ENCODE measurements at places on chromosomes 1 and 21.

DNA sequence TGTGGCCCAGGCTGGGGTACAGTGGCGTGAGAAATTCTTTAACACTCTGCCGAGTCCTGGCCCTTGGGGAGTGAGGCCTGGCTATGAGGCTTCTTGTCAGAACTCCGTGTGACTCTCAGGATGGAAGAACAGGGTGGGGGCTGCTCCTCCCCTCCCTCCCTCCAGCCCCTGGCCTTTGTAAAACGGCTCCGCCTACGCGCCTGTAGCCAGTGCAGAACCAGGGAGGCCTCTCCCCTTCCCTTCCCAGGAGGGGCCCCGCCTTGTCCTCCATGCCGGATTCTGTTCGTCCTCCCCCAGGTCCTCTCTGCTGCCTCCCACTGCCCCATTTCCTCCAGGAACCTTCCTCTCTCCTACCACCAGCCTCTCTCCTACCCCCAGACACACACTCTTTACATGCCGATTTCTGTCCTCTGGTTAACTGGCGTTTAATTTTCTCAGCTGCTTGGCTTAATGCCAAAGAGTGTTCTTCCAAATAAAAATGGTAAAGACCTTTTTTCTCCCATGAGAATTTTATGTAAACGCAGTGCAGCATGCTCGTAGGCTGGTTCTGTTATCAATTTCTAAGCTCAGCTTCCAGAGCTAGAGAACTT, 21.0 kb downstream of the PDE9A start:
- DNase-seq, result no peak

DNA sequence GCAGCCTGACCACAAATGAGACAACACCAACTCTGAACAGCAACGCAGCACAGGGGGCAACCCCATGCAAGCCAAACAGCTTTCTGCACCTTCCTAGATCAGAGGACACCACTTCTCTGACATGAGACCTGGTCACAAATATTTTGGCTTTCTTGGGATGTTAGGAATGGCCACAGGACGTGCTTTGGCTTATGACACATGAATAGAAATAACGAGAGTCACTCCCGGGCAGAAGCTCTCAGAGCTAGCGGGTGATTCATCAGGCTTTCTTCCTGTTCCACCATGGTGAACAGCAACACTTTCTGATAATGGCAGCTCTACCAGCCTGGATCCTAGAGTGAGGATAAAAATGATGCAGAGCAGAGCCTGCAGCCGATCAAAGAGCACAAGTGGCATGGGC, 39.4 kb downstream of the PAFAH2 start:
- no peak for DNase-seq

- no peak for DNase-seq
Measured at GRCh38 chr1:30132602-30133286, 590.6 kb downstream of the MATN1 start.

- no peak for DNase-seq
Measured at GRCh38 chr1:64882574-64883255, 83.6 kb downstream of the JAK1 start.

DNA sequence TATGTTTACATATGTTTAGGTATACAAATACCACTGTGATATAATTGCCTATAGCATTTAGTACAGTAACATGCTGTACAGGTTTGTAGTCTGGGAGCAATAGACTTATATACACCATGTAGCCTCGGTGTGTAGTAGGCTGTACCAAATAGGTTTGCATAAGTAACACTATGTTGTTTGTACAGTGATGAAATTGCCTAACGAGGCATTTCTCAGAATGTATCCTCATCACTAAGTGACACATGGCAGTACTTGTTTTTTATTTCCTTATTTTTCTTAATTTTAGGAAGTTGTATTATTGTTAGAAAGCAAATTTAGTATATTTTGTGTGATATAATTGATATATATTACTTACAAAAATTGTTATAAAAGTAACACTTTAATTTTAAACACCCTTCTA, 840.9 kb downstream of the LTN1 start:
- DNase-seq, result no peak

- no peak for DNase-seq
Measured at GRCh38 chr1:198361237-198361767, 179.2 kb downstream of the ATP6V1G3 start.

DNA sequence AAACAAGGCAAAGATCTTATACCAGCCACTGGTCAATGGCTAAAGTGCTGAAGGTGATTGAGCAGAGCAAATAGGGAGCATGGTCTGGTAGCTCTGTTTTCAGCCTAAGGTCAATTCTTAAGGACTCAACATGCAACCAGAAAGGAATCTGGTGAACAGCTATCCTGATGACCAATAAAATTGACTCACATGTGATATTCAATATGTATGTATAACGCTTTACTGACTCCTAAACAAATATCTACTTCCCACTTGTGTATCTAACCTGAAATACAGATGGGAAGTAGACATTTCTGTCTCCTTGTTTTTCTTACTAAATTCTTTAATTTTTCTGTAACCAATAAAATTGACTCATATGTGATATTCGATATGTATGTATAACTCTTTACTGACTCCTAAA, 24.9 kb upstream of the CTH start:
- DNase-seq, result no peak

DNA sequence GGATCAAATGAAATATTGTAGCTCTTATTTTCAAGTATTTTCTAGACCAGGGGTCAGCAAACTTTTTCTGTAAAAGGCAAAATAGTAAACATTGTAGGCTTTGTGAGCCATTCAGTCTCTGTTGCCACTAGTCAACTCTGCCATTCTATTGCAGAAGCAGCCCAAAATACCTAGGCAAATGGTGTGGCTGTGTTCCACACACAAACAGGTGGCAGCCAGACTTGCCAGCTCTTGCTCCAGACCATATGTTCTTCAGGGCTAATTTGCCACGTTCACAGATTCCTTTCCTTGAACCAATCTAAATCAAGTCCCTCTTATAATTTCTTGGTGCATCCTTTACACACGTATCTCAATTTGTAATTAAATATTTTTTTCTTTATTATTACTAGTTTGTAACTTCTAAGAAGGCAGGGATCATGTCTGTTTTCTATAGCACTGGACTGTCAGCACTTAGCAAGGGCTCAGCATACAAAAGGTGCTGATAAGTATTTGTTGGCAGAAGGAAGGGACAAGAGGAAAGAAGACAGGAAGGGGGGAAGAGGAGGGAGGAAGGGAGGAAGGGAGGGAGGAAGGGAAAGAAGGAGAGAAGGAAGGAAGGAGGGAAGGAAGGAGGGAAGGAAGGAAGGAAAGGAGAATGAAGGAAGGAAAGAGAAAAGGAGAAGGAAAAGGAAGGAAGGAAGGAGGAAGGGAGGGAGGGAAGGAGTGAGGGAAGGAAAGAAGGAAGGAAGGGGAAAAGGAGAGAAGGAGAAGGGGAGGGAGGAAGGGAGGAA, 106.5 kb upstream of the EDEM3 start:
- DNase-seq, result no peak

GRCh38 chr1:5622412-5622811, 369.8 kb downstream of the NPHP4 start:
- no peak for DNase-seq

DNA sequence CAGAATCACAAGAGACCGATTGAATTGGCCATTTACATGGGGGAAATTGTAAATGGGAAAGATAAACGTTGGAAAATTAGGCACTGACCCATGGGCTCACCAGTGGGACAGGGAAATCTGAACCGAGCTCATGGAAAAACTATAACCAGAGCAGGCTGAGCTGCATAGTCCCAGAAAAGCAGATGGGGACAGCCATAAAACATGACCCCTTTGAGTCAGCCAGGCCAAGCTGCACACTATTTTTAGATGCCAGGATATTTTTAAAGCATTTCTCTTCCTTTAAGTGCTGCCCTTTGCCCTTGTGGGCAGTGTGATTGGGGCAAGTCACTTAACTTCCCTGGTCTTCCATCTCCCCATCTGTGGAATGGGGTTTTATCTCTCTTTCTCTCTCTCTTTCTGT, 184.1 kb downstream of the FOXD2 start:
- DNase-seq, result no peak

DNA sequence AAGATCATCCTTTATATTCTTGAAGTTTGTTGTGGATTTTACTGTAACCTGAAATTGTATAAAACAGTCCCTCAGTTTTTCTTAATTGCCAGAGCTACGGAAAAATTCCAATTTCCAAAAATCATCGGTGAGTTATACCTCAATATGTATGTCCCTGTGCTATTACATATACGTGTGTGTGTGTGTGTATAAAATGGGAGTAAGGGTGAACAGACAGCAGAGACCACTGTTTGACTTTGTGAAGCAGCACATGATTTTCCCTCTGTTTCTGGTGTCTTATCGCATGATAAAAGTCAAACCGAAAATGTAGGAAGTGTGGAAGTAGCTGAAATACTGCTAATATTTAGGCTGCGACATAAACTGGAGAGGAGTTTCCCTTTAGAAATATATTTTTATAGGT, 1.2 kb downstream of the OR2T1 start:
- DNase-seq, result no peak

DNA sequence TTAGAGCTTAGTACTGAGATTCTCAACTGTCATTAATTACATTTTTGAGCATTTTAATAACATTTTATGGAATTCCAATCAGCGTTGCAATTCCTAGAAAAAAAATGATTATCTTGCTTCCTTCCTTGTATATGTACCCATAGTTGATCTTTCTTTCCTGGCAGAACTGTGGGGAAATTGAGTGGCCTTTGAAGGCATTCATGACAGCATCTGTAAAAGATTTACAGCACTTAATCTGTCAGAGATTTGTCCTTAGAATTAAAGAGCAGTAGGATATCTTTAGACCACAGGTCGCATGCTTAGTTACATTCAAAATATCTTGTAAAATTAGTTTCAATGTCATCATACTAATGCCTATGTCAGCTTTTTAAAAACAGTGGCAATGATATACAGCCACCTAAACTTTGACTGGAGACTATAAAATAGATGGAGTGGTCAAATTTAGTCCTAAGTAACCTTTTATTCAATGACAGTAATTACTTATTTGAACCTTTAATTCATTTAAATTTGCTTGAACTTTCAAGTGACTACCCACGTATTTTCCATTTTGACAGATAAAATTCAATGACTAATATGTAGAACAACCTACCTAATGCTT, 692.0 kb downstream of the NCAM2 start:
- no peak for DNase-seq

DNA sequence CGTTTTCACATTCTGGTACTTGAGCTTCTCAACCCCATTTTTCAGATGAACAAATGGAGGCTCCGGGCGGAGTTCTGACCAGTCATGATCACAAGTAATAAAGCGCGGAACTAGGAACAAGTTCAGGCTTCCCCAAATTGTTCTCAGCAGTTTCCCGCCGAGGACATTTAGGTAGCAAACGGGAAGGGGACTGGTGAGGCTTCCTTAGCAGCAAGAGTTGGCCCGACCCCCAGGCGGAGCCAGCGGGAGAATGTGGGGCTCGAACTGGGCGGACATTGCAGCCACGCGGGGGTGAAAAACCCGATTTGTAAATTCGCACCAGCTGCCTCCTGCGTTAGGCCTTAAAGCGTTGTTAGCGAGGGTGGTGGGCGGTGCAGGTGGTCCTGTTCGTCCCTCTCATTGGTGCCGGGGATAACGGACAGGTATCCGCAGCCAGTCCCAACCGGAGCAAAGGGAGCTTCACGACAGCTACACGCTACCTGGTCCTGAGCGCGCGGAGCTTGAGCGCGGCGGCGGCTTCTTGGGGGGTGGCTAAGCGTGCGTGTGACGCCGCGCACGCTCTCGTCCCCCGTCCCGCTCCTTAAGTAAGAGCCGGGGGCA, 15.3 kb downstream of the SEMA6C start:
- peak; percentile 91 for DNase-seq

DNA sequence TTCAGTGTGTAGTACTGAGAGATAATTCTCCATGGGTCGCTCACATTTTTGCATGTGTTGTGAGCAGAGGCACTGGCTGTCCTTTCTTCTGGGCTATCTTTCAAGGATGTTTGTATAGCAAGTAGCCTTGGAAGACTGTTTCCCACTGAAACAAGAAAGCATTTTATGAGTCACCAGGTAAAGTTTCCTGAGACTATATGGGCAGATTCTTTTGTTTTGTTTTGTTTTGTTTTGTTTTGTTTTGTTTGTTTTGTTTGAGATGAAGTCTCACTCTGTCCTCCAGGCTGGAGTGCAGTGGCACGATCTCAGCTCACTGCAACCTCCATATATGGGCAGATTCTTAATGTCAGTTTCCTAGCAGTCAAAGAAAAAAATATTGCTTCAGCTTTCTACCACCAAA, 912.6 kb downstream of the TTLL7 start:
- no peak for DNase-seq

DNA sequence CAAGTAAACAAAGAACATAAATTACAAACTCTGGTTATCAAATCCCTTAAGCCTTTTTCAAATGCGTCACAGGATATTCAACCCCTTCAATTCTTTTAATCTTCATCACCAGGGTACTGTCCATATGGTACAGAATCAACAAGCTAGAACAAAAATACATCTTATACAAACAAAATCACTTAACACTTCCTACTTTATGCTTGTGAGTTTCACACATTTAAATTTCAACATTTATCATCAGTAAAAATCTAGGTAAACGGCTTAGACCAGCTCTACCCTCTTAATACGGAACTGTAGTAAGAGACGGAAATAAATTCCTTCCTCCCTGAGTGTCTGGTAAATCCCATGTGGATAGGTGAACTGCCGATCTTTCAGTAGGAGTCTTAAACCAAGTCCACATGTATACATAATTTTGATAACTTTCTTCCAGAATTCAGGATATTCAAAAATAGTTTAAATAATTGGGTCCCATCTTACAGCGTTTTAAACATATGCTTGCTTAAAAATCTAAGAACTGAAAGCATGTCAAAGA, 1.0 kb downstream of the CCDC181 start:
- DNase-seq, result no peak

DNA sequence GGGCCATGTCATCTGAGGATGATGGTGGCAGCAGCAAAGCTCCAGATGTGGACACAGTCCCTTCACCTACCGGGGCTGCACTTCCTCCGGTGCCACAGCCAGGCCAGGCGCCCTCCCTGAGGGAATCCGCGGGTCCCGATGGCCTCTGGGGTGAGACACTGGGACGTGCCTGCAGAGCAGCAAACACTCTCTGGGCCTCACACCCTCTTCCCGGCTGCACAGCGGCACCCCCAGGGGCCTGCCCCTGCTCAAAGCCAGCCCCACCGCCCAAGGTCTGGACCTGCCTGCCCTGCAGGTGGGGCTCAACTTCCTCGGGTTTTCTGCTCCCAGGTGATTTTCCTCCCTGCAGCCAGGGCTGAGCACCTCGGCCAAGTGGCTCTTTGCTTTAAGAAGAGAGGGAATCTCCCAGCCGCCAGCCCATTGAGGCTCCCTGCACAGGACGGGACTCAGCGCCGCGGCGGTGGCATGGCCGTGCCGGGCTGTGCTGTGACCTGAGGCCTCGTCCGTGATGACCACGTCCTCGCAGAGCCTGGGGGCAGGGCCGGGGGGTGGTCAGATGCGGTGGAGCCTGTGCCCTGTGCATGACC, 21.3 kb upstream of the COL18A1 start:
- DNase-seq, result no peak

- DNase-seq, result peak; percentile 39
Measured at GRCh38 chr1:54054438-54054749, 986 bp downstream of the TCEANC2 start.

DNA sequence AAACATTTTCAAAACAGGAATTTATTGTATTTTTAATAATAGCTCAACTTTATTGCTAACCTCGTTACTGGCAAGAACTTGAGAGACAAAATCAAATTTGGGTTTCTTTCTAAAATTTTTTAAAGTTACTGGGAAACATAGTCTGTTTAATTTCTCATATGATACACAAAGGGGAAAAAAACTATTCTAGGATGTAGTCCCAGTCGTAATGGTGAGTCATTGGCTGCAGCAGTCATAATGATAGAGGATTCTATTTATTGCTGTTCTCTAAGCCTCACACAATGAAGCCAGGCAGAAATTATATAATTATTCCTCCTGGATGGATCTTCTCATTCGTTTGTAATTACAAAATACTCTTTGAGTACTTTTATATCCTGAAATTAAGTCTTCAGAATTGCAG, 326.5 kb upstream of the SGIP1 start:
- no peak for DNase-seq

- DNase-seq, result no peak
Measured at GRCh38 chr1:202107801-202108731, 14.7 kb upstream of the GPR37L1 start.
